ENCODE measurements at places on chromosomes 5 and 9.

DNA sequence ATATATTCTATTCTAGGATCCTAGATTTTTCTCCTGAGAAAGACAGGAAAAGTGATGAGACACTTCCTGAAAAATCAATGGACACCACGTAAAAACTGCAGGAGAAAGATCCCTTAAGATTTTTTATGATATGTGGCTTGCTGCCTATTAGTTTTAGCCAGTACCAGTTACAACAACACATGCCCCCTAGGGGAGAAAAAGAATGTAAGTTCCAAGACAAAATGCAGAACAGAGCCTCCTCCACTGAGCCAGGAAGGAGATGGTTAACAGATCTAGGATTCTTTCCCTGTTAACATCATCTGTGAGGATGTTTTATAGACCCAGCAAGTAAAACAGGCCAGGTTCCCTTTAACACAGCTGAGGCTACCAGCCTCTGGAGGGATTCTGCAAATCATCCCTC lies 574.7 kb downstream of the TLE4 start:
- no peak for DNase-seq

GRCh38 chr9:93574900-93575795 lies 1.2 kb upstream of the PHF2 start:
- no peak for DNase-seq

- no peak for DNase-seq
Observed at GRCh38 chr9:115746496-115746895, 407.1 kb upstream of the PAPPA start.

GRCh38 chr9:112033237-112034215 lies 136.9 kb downstream of the UGCG start:
- DNase-seq: no peak

DNA sequence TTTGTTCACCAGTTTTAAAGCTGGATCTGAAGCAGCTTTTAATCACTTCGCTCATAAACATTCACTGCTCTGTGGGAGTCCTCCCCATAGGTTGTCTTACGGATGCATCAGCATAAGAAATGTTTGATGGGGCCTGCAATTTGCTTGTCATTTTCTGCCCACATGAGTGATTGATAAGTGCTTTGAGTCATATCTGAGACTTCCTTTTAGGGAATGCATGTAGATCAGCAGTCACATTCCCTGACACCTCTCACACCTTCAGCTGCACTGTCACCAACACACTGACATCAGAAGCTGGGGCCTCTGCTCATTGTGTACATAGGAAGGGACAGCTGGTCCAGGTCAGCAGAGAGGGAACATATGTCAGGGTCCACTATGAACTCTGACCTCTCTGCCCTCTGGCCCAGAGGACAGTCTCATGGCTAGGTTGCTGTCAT lies 84.1 kb upstream of the SPATA31D4 start:
- DNase-seq: no peak

Measured in dorsolateral prefrontal cortex (tissue), 122 donors.